Heart left ventricle (tissue), 16 donors: ENCODE measurements at places on chromosomes 1 and 21. TPM values are rescaled to one million over a fixed set of nuclear protein-coding genes. Genes with fewer than 3 reads are reported as not detected.

- H3K4me3 ChIP-seq: peak overlapping the region; percentile 90
- peaks cover 17% of the 10 kb centered on the region for H3K4me1 ChIP-seq
- peak overlapping the region; percentile 97 for H3K27ac ChIP-seq
- DNase-seq: no peak
- no peaks in the 10 kb centered on the region for H3K27me3 ChIP-seq
- H3K36me3 ChIP-seq: peaks cover 8% of the 10 kb centered on the region
Measured at GRCh38 chr1:154960446-154961136, 991 bp downstream of the PYGO2 start.

GRCh38 chr1:114152508-114153260, 985 bp downstream of the SYT6 start:
- H3K27ac ChIP-seq: no peak overlapping the region
- peaks cover 97% of the 10 kb centered on the region for H3K27me3 ChIP-seq
- peaks cover 24% of the 10 kb centered on the region for H3K4me1 ChIP-seq
- peak overlapping the region; percentile 30 for H3K4me3 ChIP-seq
- DNase-seq: peak; percentile 25
- H3K36me3 ChIP-seq: no peaks in the 10 kb centered on the region

DNA sequence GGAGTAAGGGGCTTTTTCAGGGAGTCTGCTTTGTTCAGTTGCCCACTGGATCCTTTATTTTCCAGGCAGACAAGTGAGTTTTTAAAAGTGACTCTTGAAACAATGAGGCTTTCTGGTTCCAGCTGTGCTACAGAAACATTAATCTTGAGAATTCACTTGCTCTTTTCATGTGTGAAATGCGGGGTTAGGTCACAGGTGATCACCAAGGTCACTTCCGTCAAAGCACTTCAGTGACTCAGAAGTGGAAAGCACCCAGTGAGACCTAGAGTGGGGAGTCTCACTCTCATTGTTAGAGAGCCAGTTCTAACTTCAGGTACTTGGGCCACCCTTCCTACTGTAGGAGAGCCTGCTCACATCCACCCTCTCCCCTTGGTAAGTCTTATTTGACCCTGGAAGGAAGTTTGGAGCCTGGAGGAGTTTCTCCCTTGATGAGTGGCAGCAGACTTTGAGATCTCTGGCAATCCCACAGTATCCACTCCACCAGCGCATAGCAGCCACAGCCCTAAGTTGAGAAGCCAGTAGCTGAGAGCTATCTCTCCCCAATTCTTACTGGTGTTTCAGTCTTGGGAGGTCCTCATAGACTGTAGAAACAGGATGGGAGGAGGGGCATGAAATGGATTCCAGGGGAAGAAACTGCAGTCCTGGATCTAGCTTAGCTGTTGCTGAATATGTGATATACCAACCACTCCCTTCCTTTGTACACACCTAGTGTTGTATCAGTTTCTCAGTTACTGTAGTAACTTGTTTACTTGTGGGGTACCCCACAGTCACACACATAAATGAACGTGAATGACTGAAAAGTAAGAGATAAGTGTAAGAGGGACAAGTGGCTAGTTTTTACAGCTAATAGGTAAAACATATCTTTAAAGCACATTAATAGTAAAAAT, 3.1 kb downstream of the TACSTD2 start:
- peaks cover 59% of the 10 kb centered on the region for H3K27me3 ChIP-seq
- H3K27ac ChIP-seq: no peak overlapping the region
- H3K4me1 ChIP-seq: peaks cover 7% of the 10 kb centered on the region
- H3K36me3 ChIP-seq: no peaks in the 10 kb centered on the region

ATP1A4 gene
- not detected for total RNA-seq

CELA2B gene
- not detected for total RNA-seq

TFAP2E gene
- 0.43 TPM for total RNA-seq

WNT9A gene
- total RNA-seq: 2.2 TPM

GRCh38 chr1:46036894-46037839, 95.3 kb downstream of the PIK3R3 start:
- peak overlapping the region; percentile 52 for H3K27ac ChIP-seq
- peaks cover 57% of the 10 kb centered on the region for H3K4me1 ChIP-seq
- H3K4me3 ChIP-seq: no peak overlapping the region
- H3K36me3 ChIP-seq: peaks cover 39% of the 10 kb centered on the region
- H3K27me3 ChIP-seq: no peaks in the 10 kb centered on the region

DNA sequence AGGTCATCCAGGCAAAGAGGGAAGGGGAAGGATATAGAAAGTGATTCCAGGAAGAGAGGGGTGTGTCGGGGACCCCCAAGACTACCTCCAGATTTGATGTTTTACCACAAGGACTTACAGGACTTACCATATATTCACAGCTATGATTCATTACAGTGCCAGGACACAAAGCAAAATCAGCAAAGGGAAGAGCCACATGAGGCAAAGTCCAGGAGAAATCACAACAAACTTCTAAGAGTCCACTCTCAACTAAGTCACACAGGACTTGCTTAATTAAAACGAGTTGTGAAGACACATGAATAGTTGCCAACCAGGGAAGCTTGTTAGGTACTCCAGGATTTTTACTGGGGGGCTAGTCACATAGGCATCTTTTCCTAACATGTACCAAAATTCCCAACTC, 217.3 kb downstream of the TTLL7 start:
- no peaks in the 10 kb centered on the region for H3K4me1 ChIP-seq
- no peak overlapping the region for H3K27ac ChIP-seq
- H3K4me3 ChIP-seq: no peak overlapping the region

DNA sequence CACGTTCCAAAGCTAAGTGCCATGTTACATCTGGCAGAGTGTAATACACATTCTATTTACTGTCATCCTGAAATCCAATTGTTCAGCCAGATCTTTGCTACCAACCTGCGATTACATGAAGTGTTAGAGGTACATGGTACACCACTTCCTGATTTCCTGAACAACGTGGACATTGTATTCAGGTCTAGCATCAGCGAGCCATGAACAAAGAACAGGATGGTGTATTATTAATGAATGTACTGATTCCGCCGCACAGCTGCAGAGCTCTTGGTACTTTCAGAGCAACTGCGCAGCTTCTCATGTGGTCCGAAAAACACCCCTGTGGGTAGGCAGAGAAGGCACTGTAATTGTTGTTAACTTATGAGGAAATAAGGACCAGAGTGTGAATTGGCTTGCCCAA, 511.4 kb downstream of the AJAP1 start:
- no peaks in the 10 kb centered on the region for H3K4me1 ChIP-seq
- H3K36me3 ChIP-seq: no peaks in the 10 kb centered on the region
- no peak overlapping the region for H3K27ac ChIP-seq

- no peak overlapping the region for H3K27ac ChIP-seq
- H3K4me3 ChIP-seq: no peak overlapping the region
- no peaks in the 10 kb centered on the region for H3K27me3 ChIP-seq
- peaks cover 5% of the 10 kb centered on the region for H3K4me1 ChIP-seq
Measured at GRCh38 chr1:112841825-112842224, 114.2 kb downstream of the SLC16A1 start.

DNA sequence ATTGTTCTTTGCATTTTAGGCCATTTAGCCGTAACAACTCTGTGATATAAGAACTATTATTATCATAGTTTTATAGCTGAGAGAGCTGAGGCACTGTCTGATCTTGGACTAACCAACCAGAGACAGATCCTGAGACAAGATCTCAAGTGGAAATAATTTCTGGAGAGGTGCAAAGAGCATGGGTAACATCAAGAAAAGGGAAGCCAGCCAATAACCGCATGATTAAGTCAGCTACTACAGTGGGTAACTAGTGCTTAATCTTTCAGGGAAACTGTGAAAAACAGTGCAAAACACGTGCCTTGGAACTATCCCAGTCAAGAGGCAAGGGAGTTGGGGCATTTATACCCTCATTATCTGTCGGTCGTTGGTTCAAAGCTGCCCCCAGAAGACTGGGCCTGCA, 105.8 kb downstream of the OMA1 start:
- DNase-seq: no peak
- H3K4me3 ChIP-seq: no peak overlapping the region
- H3K36me3 ChIP-seq: no peaks in the 10 kb centered on the region
- H3K27me3 ChIP-seq: no peaks in the 10 kb centered on the region

ITLN2 gene
- total RNA-seq: not detected

DNA sequence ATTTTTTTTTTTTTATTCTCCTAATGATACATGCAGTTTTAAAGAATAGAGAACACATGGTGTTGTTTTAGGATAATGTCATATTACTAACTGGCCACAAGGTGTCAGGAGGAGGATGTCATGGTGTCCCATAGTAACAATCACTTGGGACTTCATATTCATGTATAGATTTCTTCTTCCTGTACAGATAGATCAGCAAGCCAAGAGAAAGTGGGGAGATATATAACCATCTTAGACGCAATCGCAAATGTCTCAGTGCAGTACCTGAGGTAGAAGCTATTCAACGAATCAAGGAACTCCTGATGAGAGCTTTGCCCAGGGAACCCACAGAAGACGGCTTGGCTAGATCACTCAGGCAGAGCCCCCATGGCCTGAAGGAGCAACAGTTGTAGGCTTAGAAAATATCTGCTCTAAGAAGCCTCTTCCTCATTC, 12.3 kb downstream of the OR2T11 start:
- H3K4me1 ChIP-seq: no peaks in the 10 kb centered on the region
- no peaks in the 10 kb centered on the region for H3K36me3 ChIP-seq
- no peaks in the 10 kb centered on the region for H3K27me3 ChIP-seq
- no peak for DNase-seq

- H3K4me3 ChIP-seq: no peak overlapping the region
- no peaks in the 10 kb centered on the region for H3K36me3 ChIP-seq
- no peaks in the 10 kb centered on the region for H3K27me3 ChIP-seq
- H3K27ac ChIP-seq: no peak overlapping the region
- no peak for DNase-seq
Measured at GRCh38 chr1:88399690-88400089, 284.4 kb upstream of the PKN2 start.

TRNP1 gene
- total RNA-seq: 21.2 TPM

LMO4 gene
- 53.1 TPM for total RNA-seq

- peaks cover 21% of the 10 kb centered on the region for H3K36me3 ChIP-seq
- H3K4me3 ChIP-seq: no peak overlapping the region
- peaks cover 3% of the 10 kb centered on the region for H3K27me3 ChIP-seq
- H3K27ac ChIP-seq: no peak overlapping the region
- peaks cover 21% of the 10 kb centered on the region for H3K4me1 ChIP-seq
Measured at GRCh38 chr1:109239409-109240068, 9.8 kb upstream of the CELSR2 start.

- peak overlapping the region; percentile 29 for H3K27ac ChIP-seq
- peaks cover 91% of the 10 kb centered on the region for H3K36me3 ChIP-seq
- no peaks in the 10 kb centered on the region for H3K27me3 ChIP-seq
- peaks cover 30% of the 10 kb centered on the region for H3K4me1 ChIP-seq
Measured at GRCh38 chr21:46559291-46559983, 45.4 kb downstream of the S100B start.

GRCh38 chr21:43605320-43606215, 53.7 kb downstream of the HSF2BP start:
- H3K4me1 ChIP-seq: peaks cover 24% of the 10 kb centered on the region
- no peak overlapping the region for H3K27ac ChIP-seq
- no peaks in the 10 kb centered on the region for H3K27me3 ChIP-seq
- no peak overlapping the region for H3K4me3 ChIP-seq
- no peaks in the 10 kb centered on the region for H3K36me3 ChIP-seq
- no peak for DNase-seq

GRCh38 chr1:162094271-162094670, 24.8 kb downstream of the NOS1AP start:
- DNase-seq: no peak
- no peak overlapping the region for H3K4me3 ChIP-seq
- no peak overlapping the region for H3K27ac ChIP-seq
- no peaks in the 10 kb centered on the region for H3K4me1 ChIP-seq

SH2D2A gene
- total RNA-seq: 8.2 TPM

DNA sequence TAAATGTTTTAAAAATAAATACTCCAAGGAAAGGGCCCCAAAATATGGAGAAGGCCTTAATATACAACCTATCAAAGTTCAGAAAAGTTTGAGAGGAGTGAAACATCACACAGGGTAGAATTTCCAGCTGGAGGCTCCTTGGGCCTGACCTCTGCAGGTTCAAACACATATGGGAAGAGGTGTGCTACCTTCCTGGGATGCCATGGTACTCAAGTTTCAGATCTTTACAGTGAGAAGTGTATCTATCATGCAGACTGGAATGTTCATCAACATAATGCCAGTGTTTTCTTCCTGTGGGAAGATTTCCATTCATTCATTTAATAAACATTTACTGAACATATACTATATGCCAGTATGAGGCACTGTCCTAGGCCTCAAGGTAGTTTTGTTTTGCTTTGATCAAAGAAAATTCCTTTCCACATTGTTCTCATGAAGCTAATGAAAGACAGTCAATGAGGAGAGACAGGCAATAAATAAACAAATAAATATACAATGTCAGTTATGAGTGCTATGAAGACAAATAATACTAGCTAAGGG, 14.6 kb upstream of the ADAR start:
- peak overlapping the region; percentile 43 for H3K27ac ChIP-seq
- no peaks in the 10 kb centered on the region for H3K36me3 ChIP-seq
- peaks cover 48% of the 10 kb centered on the region for H3K4me1 ChIP-seq
- no peak for DNase-seq
- no peaks in the 10 kb centered on the region for H3K27me3 ChIP-seq
- H3K4me3 ChIP-seq: no peak overlapping the region
